T-helper 17 cell (primary cell): ENCODE measurements at places on chromosomes 1 and 21.

GRCh38 chr1:170619241-170620028 lies 44.5 kb upstream of the PRRX1 start:
- no peak for DNase-seq

GRCh38 chr1:220385158-220385557 lies 112.9 kb upstream of the RAB3GAP2 start:
- no peak for DNase-seq

DNA sequence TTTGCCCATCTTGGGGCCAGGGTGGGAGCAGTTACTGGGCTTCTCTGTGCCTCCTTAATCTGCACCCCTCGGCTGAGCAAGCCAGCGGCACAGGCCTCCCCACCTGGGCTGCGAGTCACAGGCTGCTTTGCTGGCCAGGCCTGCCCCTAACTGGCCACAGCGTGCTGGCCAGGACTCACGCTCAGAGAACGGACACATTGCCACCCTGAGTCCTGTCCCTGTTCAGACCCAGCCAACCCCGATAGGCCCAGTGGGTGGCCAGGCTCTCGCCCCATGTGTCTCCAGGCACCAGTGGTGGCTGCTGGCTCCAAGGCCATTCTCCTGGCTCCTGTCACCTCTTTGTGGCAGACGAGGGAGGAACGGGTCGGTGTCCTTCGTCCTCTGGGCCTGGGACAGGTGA lies 61.3 kb downstream of the MORN1 start:
- DNase-seq: no peak

- DNase-seq: no peak
Measured at GRCh38 chr1:9275567-9276034, 17.1 kb upstream of the SPSB1 start.

DNA sequence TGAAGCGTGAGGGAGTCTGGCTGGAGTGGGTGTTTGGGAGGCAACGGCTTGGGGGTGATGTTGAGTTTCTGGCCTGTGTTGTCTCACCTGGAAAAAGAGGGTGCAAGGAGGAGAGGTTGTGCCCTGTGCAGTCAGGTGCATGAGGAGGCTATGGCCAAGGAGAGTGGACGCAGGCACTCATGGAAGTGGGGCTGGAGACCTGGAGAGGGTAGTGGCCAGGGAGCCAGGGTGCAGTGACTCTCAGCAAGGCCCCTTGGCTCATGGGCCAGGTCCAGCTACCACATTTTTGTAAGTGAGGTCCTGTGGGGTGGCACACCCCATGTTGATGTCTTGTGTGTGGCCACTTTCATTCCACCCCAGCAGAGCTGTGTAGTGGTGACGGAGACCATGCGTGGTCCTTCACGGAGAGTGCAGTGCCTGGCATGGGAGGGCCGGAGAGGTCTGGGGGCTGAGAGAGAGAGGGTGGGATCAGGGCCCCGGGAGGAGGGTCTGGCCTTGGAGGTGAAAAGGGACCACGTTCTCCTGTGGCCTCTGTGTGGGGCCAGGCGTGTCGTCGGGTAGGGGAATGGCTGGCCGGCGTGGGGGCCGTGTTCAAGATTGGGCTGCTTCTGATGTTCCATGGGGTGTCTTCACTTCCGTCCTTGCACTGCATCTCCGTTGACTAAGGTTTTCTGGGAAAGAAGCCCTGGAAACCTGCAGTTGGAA lies 6.1 kb downstream of the SNAP47 start:
- no peak for DNase-seq

GRCh38 chr1:243378669-243379068 lies 122.8 kb downstream of the SDCCAG8 start:
- DNase-seq: no peak

DNA sequence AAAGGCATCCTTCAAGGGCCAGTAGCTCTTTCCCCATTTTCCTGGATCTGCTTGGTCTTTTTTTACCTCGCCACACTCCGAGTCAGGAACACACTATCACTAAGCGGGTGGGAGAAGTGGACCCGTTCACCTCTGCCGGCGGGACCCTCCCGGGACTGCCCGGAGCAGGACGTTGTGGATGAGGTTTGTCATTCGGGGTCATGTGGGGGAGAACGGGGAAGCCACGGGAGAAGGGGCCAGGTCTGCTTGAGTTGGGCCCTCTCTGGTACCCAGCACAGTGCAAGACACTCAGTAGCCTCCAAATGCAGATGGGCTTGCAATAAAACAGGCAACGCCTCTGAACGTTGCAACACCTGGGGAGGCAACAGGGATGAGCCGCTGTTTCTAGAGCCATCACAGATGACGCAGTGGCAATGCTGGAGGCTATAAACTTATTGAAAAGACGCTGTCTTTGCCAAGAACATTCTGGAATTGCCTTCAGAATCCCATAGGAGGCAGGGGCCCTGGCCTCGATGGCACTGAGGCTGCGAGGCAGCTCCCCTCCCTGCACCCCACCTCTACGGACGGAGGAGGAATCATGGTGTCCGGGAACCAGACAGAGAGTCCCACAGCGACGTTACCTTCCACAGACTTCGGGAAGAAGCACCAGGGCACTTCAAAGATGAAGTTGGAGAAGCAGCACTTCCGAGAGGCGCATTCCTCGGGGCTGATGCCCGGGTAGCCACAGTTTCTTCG lies 3.8 kb downstream of the TFF2 start:
- DNase-seq: no peak

- DNase-seq: no peak
Measured at GRCh38 chr1:182235952-182236650, 155.5 kb downstream of the GLUL start.

GRCh38 chr1:178397678-178398077 lies 99.1 kb downstream of the CLEC20A start:
- DNase-seq: no peak

GRCh38 chr1:197807739-197808453 lies 32.6 kb upstream of the DENND1B start:
- no peak for DNase-seq

DNA sequence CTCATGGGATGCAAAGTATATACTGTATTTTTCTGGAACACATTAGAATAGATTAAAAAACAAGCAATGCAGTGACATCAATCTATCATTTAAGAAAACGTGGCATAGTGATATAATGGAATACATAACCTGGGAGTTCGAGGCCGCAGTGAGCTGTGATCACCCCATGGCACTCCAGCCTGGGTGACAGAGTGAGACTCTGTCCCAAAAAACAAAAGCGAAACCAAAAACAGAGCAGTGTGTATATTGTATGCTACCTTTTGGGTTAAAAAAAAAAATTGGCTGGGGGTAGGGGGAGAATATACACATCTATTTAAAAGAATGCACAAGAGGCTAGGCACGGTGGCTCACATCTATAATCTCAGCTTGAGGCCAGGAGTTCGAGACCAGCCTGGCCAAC lies 13.5 kb downstream of the SLC2A1 start:
- no peak for DNase-seq

- no peak for DNase-seq
Measured at GRCh38 chr1:228867951-228868730, 132.9 kb downstream of the RHOU start.

GRCh38 chr21:16192902-16193301 lies 463.1 kb downstream of the USP25 start:
- DNase-seq: no peak

DNA sequence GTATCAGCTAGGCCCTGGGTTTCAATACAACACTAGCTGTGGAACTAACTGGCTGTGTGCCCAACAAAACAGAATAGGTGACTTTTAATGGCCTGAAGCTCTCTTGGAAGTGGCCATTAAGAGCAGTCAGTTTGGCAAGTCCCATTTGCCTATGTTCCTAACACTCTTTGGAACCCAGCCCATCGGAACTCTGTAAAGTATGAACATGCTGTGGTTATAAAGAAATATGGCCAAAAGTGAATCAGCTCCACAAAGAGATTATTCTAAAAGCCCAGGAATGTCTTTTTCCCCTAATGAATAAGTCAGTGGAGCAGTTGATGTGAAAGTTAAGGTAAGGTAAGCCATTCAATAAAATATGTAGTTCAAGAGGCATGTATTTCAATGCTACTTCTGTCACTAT lies 223.7 kb upstream of the ADAMTS5 start:
- DNase-seq: no peak

DNA sequence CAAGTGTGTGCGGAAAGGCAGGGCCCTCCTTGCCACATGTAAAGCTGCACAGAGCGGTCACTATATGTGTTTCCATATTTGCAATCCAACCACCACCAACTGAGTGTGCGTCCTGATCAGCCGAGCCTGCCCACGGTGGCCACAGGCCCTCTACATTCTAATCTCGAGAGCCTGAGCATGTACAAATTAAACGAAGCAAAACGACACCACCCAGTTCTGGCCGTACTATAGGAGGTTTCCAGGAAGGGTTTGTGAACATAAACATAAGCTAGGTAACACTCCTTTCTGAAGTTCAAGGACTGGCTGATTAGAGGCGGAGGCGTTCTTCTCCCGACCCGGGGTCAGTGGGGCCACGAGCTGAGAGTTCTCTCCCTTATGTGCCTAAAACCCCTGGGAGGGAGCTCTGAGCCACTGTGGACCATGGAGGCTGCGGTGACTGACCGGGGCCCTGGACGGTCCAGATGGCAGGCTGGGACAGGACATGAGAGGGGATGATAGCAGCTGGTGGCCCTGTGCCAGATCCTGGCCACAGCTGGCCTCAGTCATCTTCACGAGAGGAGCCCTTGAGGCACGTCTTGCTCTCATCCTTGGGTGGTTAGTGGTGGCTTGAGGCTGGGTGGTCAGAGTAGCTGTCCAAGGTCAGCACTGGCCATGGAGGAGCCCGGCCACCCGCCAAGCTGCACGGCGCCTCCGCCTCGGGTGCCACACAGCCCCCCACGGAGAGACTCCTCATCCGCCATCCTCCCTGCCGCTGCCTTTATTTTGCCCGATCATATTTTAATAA lies 39.1 kb upstream of the TRAPPC10 start:
- DNase-seq: no peak

- DNase-seq: no peak
Measured at GRCh38 chr1:54428837-54429518, 22.8 kb upstream of the SSBP3 start.
